B cell (primary cell): ENCODE measurements at places on chromosomes 1 and 21.

DNA sequence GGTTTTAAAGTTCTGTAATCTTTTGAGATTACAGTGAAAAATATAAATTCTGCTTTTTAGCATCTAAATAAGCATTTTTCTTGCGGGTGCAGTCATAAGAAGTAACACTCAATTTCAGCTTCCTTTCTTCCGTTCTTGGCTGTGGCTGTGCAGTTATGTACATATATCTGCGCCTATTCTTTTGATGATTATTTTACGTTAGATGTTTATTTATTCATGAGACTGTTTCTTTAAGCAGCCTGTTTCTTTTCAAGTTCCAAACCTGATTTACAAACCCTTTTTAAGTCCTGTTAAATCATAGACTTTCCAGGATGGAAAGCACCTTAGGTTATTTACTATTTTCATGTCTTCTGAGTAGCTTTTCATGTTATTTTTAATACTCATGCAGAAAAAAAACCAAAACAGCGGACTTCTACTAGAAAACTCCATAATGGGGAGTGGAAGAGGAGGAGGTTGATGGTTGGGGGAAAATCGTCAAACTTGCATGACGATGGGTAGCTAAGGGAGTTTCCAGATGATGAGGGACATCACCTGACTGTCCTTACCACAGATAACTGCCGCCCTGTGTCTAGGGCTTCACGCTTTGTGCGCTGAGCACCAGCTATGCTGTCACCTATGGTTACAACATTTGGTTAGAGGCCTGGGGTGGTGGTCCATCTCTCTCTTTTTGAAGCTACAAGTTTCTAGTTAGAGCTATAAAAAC is 2.6 kb downstream of the PRDM2 start:
- peak; percentile 96 for DNase-seq

DNA sequence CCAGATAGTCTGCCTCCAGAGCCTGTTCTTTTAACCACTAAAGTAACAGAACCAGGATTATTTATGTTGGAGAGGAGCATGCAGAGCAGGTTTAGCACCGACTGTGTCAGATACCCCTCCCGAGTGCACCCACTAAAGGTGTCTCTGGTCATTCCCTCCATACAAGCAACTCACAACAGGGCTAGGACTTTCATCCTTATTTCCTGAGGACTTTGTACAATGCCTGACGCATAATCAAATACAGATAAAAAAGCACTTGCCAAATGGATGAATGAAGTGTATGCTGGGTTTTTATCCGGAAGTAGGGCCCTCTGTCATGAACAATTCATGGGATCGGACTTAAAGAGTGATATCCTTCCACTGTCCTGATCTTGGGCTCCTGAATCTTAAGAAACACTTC is 26.0 kb downstream of the RPL5 start:
- no peak for DNase-seq

DNA sequence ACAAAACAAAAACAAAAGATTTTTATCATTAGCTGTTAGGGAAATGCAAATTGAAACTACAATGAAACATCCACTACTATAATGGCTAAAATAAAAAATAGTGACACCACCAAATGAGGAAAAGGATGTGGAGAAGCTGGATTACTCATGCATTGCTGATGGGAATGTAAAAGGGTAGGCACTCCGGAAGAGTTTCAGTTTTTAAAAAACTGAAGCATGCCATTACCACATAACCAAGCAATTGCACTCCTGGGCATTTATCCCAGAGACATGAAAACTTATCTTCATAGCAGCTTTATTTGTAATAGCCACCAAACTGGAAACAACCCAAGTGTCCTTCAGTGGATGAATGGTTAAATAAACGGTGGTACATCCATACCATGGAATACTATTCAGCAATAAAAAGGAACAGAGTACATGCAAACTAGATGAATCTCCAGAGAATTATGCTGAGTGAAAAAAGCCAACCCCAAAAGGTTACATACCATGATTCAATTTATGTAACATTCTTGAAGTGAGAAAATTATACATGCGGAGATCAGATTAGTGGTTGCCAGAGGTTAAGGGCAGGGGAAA is 14.5 kb upstream of the CFAP298 start:
- no peak for DNase-seq

GRCh38 chr1:1422465-1423244 is 1.6 kb upstream of the ANKRD65 start:
- DNase-seq, result no peak

GRCh38 chr1:75233302-75233929 is 99.2 kb downstream of the LHX8 start:
- DNase-seq, result peak; percentile 57

- DNase-seq, result no peak
These were observed 9.8 kb downstream of the CACNA1E start for GRCh38 chr1:181493166-181493565.

GRCh38 chr1:239151937-239152336 is 234.4 kb upstream of the CHRM3 start:
- DNase-seq, result no peak

- no peak for DNase-seq
These were observed 104.2 kb upstream of the IPO9 start for GRCh38 chr1:201724766-201725118.

- DNase-seq, result peak; percentile 84
These were observed 863 bp downstream of the TARBP1 start for GRCh38 chr1:234478152-234478480.

- no peak for DNase-seq
These were observed 41.7 kb downstream of the PTGFRN start for GRCh38 chr1:116951200-116951935.

DNA sequence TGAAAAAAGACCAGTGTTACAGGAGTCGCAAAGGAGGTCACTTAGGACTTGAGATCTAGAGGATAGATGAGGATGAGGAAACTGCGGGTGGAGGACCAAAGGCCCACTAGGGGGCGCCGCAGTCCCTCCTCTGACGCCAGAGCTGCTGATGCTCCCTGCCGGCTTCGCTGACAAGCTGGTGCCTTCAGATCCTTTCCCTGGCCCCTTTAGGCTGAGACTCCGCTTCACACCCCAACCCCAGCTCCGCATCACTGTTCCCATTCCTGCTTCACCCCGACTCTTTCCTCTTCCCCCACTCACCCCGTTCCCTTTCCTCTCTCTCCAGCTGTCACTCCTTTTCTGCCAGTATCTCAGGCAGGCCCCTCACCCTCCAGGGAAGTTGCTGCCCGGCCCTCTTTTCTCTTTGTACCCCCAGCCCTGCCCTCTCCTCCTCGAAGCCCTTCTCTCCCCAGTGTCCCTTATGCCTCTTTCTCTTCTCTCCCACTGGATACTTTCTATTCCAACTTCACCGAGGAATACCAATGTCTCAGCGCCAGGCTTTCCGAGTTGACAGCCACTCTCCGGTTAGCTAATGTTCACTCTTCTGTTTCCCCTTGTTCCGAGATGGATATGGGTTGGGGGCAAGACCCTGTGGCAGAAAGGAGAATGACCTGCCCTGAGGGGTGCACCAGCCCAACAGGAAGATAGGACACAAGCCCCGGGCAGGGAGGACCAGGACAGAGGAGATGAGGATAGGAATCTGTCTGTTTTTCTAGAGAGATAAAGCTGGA is 4.5 kb downstream of the KCNJ9 start:
- peak; percentile 79 for DNase-seq

DNA sequence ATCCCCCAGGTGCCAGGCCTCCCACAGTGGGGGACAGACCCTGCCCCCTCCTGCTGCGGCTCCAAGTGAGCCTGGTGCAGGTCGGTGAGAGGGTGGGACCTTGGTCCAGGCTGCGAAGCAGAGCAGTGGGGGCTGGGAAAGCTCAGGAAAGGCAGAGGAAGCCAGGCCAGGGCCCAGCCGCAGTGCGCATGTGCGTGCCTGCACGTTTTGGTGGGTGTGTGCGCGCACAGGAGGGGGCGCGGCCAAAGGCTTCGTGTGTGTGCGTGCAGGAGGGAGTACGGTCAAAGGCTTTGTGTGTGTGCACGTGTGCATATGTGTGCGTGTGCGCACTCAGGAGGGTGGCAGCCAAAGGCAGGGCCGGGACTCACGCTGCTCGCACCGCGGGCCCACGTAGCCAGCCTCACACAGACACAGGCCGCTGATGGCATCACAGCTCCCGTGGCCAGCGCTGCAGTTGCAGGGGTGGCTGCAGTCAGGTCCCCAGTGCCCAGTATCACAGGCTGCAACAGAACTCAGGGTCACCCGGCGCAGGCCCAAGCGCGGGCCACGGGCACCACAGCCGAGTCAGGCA is 45.9 kb downstream of the ARHGEF16 start:
- DNase-seq, result no peak

DNA sequence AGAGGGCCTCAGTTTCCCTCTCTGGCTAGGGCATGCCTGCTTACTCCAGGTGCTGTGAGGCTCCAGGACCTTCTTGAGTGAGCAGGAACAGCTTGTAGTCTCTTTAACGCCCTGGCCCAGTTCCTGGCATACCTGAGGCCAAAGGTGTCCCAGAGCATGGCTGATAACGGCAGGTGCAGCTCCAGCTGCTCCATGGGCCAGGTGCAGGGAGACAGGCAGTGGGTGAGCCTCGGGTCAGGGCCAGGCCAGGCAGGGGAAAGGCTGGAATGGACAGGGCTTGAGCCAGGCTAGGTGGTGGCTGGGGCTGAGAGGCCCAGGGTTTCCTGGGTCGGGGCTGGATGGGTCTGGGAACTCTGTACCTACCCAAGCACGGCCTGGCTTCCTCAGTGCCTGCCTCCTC is 18.3 kb downstream of the EDN2 start:
- DNase-seq, result no peak

- no peak for DNase-seq
These were observed 426.7 kb downstream of the NPHP4 start for GRCh38 chr1:5565281-5566125.

- no peak for DNase-seq
These were observed 22.1 kb downstream of the EIF2D start for GRCh38 chr1:206590025-206590758.

- no peak for DNase-seq
These were observed 3.8 kb downstream of the CELSR2 start for GRCh38 chr1:109252893-109253802.

DNA sequence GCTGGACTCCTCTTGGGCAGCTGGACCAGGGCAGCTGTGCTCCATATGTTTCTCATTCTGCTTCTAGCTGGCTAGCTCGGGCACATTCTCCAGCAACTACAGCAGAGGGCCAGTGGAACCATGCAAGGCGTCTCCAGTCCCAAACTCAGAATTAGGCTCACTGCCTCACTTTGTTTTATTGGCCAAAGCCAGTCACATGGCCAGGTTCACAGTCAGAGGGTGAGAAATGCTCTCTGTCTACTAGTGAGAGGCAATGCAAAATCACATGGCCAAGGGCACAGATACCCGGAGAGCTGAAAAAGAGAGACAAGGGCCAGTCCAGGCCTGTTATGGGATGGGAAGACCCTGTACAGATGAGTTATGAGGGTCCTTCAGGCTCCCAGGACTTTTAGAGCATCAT is 78.8 kb upstream of the KLHDC7A start:
- DNase-seq, result no peak

GRCh38 chr1:240338837-240339236 is 247.2 kb downstream of the FMN2 start:
- no peak for DNase-seq

- DNase-seq, result peak; percentile 81
These were observed 79.9 kb downstream of the MORN1 start for GRCh38 chr1:2311184-2312032.

- peak; percentile 56 for DNase-seq
These were observed 2.3 kb downstream of the CD53 start for GRCh38 chr1:110875216-110875731.

DNA sequence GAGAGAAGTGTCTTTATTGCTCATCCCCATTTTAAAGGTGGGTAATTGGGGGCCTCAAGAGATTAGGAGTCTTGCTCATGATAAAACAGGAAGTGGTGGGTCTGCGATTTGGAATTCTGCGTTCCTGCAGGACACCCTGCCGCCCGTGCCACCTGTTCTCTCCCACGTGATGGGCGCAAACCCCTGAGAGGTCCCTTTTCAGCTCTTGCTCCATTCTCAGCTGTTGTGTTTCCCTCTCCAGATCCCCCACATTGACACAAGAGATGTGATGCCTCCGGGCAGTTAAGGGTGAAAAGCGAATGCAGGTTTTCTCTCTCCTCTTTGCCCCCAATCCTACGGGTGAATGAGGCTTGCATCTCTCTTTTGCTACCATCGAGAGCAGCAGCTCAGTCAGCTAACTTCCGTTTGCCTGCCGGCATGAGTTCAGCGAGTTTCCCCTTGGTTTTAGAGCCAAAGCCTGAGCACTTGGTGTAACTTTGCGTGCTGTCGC is 57.5 kb downstream of the KIF26B start:
- DNase-seq, result no peak

DNA sequence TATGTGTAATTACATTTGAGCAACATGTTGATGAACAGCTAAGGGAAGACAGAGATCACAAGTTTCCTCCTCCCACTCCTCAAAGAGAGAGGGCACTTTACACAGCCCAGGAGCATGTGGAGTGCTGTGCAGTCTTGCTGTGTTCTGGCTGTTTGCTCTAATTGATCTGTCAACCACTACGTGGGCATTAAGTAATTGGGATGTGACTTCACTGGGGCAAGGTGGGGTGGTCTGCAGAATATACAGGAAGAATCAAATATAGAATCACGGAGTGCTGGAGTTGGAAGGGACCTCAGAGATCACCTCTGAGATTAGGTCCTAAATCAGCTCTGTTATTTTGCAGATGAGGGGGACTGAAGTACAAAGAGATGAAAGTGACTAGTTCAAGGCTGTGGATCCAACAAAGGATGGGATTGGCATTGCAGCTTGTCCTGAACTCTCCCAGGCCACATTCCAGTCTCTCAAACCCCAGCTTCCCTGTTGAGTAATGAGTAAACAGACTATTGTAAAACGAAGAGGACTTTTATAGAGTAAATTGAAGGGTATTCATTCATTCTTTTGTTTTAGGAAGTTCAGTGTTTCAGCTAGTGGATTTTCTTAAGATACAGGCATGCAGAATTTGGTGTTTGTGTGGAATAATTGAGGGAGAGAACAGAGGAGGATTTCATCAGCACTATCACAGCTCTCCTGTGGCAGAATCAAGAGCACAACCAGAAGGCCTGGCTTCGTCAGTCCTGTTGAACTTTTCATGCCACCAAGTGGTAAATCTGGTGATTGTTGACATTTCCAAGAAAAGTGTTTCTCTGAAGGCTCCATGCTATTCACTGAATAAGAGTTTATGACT is 22.4 kb downstream of the NOS1AP start:
- DNase-seq, result no peak

DNA sequence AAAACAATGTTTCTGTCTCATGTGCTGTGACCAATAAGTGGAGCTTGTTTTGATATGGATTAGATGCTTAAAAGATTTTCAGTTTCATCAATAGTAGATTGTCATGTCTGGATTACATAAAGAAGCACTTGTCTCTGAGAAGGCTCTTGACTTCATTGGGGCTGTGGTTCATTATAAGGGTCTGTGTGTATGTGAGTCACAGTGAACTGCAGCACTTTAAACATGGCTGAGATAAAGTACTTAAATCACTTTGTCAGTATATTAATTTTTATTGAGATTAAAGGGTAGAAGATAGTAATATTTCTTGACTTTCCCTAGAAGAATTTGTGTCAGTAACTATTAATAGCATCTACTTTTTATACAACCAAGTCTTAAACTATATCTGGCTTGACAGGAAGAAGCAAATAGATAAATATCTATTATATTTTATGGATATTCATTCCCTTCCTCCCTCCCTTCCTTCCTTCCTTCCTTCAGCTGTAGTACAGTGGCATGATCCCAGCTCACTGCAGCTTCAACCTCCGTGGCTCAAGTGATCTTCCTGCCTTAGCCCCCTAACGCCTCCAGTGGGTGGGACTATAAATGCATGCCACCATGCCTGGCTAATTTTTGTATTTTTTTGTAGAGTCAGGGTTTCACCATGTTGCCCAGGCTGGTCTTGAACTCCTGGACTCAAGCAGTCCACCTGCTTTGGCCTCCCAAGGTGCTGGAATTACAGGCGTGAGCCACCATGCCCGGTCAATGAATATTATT is 48.8 kb downstream of the ZFYVE9 start:
- no peak for DNase-seq

GRCh38 chr1:31005617-31006166 is 59.8 kb downstream of the PUM1 start:
- DNase-seq, result no peak

GRCh38 chr21:43880111-43880985 is 15.3 kb downstream of the AGPAT3 start:
- DNase-seq, result no peak
